ENCODE measurements at places on chromosomes 1 and 21.

DNA sequence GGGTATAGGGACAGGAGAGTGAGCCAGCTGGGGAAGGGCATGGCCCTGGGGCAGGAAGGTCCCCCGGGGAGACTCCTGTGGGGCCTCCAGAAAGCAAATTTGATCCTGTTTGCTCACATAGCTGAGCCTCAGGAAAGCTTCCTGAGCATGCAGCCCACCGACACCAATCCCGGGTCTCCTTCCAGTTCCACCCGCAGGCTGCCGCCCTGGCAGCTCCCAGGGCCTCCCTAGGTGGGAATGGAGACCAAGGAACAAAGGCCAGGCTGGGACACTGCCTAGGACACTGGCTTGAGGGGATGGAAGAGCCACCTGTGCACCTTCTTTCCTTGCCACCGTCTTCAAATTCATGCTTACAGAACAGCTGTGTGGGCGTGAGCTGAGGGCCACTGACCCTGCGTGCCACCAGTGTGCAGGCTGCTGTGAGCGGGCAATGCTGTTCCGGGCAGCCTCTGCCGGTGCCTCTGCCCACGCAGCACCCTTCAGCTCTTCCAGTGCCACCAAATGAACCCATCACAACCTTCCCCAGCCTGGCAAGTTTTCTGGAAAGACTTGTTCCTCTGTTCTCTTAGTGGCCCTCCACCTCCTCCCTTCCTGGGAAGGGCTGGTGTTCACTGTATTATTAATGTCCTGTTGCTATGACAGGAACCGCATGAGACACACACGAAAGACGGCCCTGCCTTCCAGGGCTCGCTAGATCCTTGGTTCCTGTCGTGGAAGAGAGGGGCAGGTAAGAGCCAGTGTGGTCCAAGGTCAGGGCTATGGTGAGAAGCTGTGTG lies 53.6 kb downstream of the ACBD3 start:
- no peak for DNase-seq

DNA sequence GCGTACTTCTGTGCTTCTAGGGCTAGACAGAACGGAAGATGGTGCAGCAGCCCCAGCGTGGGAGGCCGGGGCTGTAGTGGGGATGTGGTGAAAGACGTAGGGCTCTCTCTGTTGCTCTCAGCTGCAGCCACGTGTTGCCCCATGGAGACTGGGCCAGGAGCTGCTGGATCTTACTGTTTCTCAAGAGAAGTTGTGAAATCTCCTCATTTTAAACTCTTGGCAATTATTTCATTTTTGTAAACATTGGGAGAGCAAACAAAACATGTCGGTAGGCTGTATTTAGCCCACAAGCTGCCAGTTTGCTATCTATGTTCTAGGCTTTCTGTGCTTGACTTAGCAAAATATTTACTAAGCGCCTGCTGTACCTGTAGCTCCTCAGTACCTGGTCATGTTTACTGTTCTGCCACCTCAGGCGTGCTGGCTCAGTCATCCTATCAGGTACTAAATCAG lies 15.9 kb upstream of the ELOA start:
- DNase-seq, result no peak

DNA sequence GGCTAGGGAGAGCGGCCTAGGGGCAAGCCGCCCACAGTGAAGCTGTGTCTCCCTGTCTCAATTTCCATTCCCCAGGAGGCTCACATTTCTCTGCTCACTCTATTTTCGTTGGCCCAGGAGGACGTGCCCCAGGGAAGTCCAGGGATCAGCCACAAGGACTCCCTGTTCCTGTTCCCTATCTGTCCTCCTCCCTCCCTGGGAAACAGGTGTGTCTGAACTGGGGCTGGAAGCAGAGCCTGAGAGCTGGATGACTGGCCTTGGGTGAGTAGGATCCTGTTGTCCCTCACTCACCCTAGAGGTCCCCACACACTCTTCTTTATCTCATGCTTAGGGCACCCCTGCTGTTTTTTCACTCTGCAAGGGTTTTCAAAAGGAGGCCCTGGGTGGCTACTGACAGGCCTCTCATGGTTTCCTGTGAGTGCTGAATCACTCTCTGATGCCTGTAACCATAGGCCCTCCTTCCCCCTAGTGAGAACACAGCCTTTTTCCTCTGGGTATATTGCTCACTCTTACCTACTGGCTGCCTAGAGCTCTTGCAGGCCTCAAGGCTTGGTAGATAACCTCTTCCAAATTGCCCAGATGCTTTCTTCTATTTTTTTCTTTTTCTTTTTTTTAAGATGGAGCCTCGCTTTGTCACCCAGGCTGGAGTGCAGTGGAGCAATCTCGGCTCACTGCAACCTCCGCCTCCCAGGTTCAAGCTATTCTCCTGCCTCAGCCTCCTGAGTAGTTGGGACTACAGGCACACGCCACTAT lies 3.3 kb upstream of the UTP11 start:
- peak; percentile 63 for DNase-seq

DNA sequence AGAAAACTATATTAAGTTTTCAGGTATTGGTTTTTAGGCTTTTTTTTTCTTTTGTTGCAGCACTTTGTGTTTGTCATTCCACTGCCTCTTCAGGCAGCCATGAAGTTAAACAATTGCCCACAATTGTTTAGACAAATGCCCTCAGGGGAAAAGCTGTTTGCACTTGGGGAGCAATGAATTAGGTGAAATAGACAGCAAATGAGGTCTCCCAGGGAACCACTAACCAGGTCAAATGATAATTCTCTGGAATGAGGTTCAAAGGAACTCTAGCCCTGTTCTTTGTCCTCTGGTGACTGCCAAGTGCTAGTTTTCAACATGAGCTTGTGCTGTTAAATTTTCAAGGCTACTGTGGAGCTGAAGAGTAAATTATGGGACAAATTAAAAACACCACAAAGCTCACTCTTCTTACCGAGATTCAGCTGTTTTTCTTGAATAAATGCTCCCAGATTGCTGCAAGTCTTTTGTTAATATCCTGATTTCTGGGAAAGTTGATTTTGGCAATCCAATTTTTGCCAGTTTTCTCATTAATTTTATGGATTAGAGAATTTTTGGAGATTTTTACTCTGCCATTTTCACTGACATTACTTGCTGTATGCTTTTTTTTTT lies 15.1 kb upstream of the MAB21L3 start:
- DNase-seq, result no peak

- DNase-seq, result no peak
Observed at GRCh38 chr1:241598249-241598648, 41.9 kb downstream of the CHML start.

- DNase-seq, result no peak
Observed at GRCh38 chr1:52192436-52192835, 50.5 kb downstream of the ZFYVE9 start.

- DNase-seq, result no peak
Observed at GRCh38 chr1:164771619-164772361, 212.8 kb downstream of the PBX1 start.

GRCh38 chr1:21239221-21239620 lies 51.0 kb downstream of the ECE1 start:
- DNase-seq, result no peak

- no peak for DNase-seq
Observed at GRCh38 chr1:115170961-115171392, 81.7 kb upstream of the TSPAN2 start.

GRCh38 chr1:11729498-11730428 lies 6.2 kb upstream of the AGTRAP start:
- DNase-seq, result no peak

- no peak for DNase-seq
Observed at GRCh38 chr1:28740118-28740517, 3.4 kb downstream of the YTHDF2 start.
